ENCODE measurements at places on chromosomes 16 and 17.

DNA sequence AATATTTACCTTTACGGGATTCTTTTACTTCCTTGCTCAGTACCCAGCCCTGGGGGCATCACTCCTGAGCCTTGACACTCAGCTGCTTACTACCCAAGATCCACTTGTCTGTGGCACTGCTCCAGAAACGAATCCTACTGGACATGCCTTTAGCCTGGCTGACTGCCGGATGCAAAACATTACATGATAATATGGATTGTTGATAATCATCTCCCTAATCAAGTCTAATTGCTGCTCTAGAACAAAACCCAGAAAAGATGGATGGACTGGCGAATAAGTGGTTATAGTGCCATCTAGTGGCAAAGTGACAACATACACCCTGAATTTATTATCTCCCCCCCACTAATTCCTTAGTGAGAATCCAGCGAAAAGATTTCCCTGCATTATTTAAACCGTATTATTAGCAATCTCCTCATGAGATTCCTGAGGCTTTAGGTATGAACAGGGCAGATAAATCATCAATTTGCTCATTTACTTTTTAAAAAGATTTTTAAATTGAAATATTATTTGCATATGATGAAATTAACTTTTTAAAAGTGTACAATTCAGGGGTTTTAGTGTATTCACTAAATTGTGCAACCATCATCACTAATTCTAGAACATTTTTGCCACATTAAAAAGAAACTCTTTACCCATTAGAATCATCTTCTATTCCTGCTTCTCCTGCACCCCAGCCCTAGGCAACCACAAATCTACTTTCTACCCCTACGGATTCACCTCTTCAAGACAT lies 61.6 kb downstream of the RGS9 start:
- peak; percentile 60 for DNase-seq

DNA sequence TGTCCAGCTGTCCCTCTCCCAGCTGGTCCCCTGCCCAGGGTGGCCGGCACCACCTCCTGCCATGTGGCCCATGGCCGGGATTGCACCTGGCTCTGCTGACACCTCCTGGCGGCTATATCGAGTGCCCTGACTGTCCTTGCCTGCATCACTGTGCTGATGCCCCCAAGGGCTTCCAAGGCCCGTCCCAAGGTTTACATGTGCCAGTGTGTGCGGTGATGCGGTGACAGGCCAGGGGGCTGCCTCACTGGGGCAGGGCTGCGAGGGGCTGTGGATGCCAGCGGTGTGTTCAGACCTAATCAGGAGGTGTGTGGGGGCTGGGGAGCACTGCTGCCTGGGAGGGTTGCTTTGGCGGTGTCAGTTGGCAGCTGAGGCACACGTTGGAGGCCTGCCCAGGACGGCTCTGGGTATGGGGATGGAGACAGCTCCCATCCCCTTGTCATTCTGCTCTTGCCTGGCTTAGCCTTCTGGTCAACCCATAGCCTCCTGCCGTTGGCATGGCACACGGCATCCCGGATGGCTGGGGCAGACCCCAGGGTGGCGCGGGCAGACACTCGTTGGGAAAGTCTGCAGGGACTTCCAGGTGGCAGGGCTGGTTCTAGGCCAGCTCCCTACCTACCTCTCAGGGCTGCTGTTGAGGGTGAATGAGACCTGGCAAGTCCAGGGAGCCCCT lies 5.5 kb downstream of the MAP2K3 start:
- DNase-seq: no peak

DNA sequence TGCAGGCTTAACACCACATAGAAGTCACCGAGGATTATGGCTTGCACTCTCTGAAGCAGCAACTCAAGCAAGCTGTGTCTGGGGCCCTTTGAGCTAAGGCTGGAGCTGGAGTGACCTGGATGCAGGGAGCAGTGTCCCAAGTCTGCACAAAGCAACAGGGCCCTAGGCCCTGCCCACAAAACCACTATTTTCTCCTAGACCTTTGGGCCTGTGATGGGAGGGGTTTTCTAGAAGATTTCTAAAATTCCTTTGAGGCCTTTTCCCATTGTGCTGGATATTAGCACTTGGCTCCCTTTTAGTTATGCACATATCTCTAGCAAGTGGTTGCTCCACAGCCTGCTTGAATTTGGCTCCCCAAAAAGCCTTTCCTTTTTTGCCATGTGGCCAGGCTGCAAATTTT lies 44.5 kb downstream of the KCNJ16 start:
- no peak for DNase-seq

GRCh38 chr16:51683882-51684281 lies 532.8 kb upstream of the SALL1 start:
- no peak for DNase-seq

GRCh38 chr16:14496786-14497185 lies 133.3 kb downstream of the PARN start:
- DNase-seq: no peak

DNA sequence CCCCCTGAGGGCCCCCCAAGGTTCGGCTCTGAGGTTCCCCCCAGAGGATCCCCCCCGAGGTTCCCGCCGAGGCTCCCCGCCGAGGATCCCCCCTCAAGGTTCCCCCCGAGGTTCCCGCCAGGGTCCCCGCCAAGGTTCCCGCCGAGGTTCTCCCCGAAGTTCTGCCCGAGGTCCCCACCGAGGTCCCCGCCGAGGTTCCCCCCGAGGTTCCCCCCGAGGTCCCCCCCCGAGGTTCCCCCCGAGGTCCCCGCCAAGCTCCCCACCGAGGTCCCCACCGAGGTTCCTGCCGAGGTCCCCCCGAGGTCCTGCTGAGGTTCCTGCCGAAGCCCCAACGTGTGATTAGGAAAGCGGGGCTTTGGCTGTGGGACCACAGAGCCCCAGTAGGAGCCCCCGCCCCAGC lies 32.2 kb upstream of the SSTR5 start:
- DNase-seq: no peak

DNA sequence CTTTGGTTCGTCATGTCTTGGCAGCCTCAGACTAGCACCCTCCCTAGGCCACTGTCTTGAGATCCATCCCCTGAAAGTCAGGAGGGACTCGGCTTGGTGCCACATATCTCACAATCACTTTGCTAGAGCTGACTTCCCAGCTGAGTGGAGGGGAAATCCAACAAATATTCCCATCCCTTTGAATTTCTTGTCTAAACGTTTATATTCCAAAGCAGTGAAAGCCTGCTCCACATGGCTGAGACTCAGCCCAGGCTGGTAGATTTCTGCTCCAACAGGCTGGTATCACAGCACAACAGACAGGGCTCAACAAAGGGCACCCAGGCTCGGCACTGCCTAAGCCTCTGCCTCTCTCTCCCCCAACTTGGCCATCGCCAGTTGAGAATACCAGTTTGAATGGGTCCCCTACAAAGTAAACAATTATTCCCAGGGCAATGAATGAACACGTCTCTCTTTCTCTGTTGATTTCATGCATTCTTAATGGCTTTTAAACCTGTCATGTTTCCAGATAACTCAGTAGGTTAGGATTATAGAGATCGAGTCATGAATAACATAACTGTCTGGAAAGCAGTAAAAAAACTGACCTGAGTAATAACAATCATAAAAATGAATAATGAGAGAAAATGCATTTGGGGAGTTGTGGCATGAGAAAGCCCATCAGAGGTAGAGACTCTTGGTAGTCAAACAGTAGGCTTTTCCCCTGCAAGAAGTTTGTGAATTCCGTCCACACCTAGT lies 1.0 kb downstream of the KRT13 start:
- no peak for DNase-seq

DNA sequence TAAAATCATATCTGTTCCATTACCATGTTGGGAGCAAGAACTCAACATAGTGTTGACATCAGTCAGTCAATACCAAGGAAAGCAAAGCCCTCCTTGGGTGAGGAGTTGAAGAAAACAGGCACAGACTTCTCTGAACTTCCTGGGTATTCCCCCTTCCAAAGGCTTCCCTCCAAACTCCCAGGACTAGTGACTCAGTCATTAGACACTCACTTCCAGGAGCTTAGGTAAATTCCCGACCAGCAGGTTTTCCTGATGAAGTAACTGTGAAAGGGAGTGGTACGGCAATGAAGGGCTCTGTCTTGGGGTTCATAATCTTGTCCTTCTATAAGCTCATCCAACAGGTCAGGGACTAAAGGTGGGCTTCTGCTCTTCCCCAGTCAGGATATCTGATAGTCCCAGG lies 293.8 kb upstream of the AXIN2 start:
- peak; percentile 74 for DNase-seq

- DNase-seq: no peak
Observed at GRCh38 chr17:69592692-69593350, 178.3 kb downstream of the MAP2K6 start.

- DNase-seq: peak; percentile 92
Observed at GRCh38 chr16:89505204-89506112, 2.7 kb upstream of the SPG7 start.
